ENCODE measurements at places on chromosomes 5 and 9. TPM values are rescaled to one million over a fixed set of nuclear protein-coding genes. Genes with fewer than 3 reads are reported as not detected.
A peak's percentile ranks its signal among the peaks of the same experiment; 100 is the strongest.

- peaks cover 5% of the 10 kb centered on the region for H3K4me1 ChIP-seq
- no peaks in the 10 kb centered on the region for H3K27me3 ChIP-seq
- no peak overlapping the region for H3K27ac ChIP-seq
- no peak overlapping the region for H3K4me3 ChIP-seq
Measured at GRCh38 chr9:90112788-90113187, 508.0 kb downstream of the GADD45G start.

DNA sequence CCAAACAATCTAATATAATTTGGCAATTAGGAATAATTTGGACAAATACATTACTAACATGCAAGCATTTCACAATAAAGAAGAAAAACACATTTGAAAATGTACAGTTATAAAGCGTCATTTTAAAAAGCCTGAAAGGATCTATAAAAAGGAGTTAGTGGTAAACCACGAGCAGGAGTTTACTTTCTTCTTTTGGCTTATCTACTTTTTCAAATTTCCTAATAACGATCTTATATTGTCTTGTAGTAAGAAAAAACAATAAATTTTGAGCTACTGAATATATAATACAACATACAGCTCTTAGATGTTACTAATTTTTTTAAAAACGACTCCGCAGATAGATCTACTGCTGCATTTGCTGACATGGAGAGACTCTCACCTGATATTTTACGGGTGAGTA, 79.9 kb downstream of the SMIM23 start:
- H3K4me1 ChIP-seq: no peaks in the 10 kb centered on the region
- H3K36me3 ChIP-seq: no peaks in the 10 kb centered on the region
- no peaks in the 10 kb centered on the region for H3K27me3 ChIP-seq

DNA sequence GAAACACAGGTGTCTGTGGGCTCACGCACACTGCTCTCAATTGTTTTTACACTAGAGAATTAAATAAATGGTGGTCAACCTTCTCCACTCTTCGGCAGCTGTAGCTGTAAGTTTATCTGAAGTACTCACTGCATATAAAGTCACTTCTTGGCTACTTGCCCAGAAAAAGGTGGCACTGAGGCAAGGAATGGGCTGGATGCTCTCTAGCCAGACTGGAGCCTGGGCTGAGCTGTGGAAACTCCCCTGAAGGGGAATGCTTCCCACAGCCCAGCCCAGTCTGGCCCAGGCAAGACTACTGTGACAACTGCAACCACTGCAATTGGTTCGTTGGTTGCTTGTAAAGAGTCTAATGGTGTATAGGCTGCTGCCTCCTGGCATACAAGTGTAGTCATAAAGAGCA, 4.5 kb downstream of the LEAP2 start:
- H3K36me3 ChIP-seq: peaks cover 2% of the 10 kb centered on the region
- peak; percentile 59 for DNase-seq
- H3K4me3 ChIP-seq: no peak overlapping the region
- no peaks in the 10 kb centered on the region for H3K4me1 ChIP-seq
- H3K27ac ChIP-seq: no peak overlapping the region

- H3K36me3 ChIP-seq: no peaks in the 10 kb centered on the region
- H3K4me1 ChIP-seq: no peaks in the 10 kb centered on the region
- H3K4me3 ChIP-seq: no peak overlapping the region
- DNase-seq: no peak
- H3K27me3 ChIP-seq: no peaks in the 10 kb centered on the region
- H3K27ac ChIP-seq: no peak overlapping the region
Measured at GRCh38 chr5:9419794-9420193, 126.1 kb downstream of the SEMA5A start.

GRCh38 chr5:160237571-160238093, 8.3 kb downstream of the FABP6 start:
- no peak for DNase-seq
- H3K36me3 ChIP-seq: no peaks in the 10 kb centered on the region
- H3K4me1 ChIP-seq: no peaks in the 10 kb centered on the region
- no peak overlapping the region for H3K27ac ChIP-seq
- H3K27me3 ChIP-seq: no peaks in the 10 kb centered on the region
- no peak overlapping the region for H3K4me3 ChIP-seq

DNA sequence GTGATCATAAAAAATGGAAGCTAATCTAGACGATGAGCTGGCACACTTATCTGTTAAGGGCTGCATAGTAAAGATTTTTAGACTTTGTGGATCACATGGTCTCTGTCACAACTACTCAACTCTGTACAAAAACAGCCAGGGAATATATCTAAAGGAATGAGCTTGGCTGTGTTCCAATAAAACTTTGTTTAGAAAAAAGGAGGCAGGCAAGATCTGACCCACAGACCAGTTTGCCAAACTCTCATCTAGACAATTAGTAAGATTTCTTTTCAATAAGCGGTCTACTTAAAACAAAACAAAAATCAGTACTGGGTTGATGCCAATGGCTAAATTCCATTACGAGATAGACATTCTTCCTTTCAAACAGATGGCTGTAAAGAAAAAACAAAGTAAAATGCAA, 53.0 kb upstream of the RETREG1 start:
- no peaks in the 10 kb centered on the region for H3K36me3 ChIP-seq
- no peak overlapping the region for H3K4me3 ChIP-seq
- H3K27ac ChIP-seq: no peak overlapping the region
- H3K4me1 ChIP-seq: no peaks in the 10 kb centered on the region
- DNase-seq: no peak
- no peaks in the 10 kb centered on the region for H3K27me3 ChIP-seq

PCDHA8 gene
- total RNA-seq: 0.16 TPM

TMEM171 gene
- not detected for total RNA-seq

SLC36A3 gene
- not detected for total RNA-seq

Measured in aorta (tissue), 5 donors.